ENCODE measurements at places on chromosomes 1 and 21.

- DNase-seq, result no peak
Measured at GRCh38 chr1:180563026-180563827, 4.5 kb downstream of the OVAAL start.

DNA sequence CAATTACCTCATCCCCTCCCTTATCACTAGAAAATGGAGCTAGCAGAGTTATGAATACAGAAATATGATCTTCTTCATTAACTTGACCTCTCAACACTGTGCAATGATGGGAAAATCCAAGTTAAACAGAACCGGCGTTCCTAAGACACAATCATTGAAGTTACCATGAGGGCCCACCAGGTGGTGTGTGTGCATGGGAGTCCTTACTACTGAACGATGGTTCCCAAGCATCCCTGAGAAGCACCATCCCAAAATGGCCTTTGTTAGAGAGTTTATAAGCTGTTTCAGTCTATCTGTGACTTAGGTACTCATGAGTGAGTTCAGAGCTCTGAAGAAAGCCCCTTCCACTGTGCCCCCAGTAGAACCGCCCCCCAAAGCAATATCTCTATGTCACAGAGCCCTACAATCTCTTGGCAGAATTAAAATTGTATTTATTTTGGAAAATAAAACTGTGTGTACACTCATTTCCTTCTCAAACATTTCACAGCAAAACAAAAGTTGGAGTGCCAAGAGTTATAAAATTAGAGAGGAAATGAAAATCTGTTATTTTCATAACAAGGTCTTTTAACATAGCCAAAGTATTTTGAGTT lies 56.8 kb downstream of the PLD5 start:
- DNase-seq, result peak; percentile 3

DNA sequence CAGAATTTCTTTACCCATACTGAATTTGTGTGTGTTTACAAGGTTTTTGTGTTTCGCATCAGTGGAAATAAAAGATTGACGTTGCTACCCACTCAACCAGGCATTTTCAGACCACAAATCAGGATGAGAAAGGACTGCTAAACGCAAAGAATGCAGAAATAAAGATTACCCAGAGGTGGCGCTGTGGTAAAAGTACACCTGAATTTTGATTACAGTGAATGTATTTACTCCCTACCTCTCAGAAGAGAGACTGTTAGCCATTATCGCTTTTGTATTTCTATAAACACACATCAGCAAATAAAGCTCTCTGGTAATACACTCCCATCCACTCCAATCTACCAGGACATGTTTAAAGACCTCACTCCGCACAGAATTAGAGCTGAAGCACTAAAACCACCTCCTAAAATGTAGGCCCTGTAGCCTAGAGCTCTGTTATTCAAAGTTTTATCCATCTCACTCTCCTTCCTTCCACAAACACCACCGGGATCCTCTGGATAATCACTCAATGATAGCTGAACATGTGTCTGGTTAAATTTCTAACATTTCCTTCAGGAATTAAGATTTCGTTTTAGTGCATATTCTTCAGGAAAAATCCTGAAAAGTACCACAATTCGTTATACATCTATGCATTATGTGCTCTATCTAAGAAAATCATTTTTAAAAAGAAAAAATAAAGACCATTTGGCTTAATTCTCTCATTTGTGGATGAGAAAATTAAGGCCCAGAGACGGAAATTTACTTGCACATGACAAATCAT lies 2.5 kb upstream of the LMO4 start:
- DNase-seq, result peak; percentile 16

- no peak for DNase-seq
Measured at GRCh38 chr21:35390013-35390776, 341.1 kb upstream of the RUNX1 start.

GRCh38 chr1:56258371-56258770 lies 321.0 kb downstream of the PLPP3 start:
- no peak for DNase-seq

- no peak for DNase-seq
Measured at GRCh38 chr1:29590583-29591565, 354.6 kb downstream of the PTPRU start.

DNA sequence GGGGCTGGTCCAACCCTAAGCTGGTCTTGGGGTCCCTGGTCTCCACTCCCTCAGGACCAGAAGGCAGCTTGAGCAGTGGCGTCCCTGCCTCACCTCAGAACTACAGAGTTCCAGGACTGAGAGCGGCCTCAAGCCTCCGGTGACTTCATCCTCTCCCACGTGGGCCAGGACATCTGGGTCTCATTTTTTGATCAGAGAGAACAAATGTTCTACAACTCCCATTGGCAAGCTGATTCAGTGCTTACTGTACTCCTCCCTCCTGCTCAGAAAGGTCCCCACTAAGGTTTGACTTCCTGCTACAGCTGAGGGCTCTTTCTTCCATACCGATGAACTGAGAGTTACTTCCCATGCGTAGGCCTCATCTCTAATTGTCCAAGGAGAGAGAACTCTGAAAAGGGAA lies 78.5 kb downstream of the PLXNA2 start:
- no peak for DNase-seq

DNA sequence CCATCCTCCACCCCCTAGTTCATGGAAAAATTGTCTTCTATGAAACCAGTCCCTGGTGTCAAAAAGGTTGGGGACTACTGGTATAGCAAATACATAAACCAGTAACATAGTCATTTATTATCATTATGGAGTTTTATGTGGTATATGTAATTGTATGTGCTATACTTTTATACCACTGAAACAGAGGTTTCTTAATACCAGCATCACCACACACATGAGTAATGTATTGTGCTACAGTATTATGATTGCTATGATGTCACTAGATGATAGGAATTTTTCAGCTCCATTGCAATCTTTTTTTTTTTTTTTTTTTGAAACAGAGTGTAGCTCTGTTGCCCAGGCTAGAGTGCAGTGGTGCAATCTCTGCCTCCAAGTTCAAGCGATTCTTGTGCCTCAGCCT lies 5.7 kb upstream of the PAXBP1 start:
- no peak for DNase-seq

DNA sequence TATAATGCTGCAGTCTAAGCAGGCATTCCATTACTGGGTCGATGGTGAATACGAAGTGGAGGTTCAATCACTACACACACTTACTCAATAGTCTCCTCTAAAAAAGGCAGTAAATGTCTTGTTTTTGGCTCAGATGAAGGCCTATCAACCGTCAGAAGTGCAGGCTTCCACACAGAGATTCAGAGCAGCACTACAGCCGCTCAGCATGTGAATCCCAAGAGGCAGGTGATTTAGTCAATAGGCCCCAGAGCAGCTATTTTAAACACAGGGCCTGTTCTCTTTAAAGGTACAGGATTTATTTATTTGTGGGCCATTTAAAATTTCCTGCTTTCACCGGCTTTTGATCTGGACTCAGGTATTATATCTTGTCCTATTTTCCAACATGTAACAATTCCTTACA lies 293.7 kb downstream of the RGS7 start:
- DNase-seq, result no peak

- DNase-seq, result no peak
Measured at GRCh38 chr1:165905853-165906252, 78.4 kb downstream of the UCK2 start.

GRCh38 chr1:235527196-235527814 lies 23.1 kb upstream of the B3GALNT2 start:
- DNase-seq, result no peak

GRCh38 chr1:8754247-8754650 lies 63.2 kb downstream of the RERE start:
- DNase-seq, result no peak

DNA sequence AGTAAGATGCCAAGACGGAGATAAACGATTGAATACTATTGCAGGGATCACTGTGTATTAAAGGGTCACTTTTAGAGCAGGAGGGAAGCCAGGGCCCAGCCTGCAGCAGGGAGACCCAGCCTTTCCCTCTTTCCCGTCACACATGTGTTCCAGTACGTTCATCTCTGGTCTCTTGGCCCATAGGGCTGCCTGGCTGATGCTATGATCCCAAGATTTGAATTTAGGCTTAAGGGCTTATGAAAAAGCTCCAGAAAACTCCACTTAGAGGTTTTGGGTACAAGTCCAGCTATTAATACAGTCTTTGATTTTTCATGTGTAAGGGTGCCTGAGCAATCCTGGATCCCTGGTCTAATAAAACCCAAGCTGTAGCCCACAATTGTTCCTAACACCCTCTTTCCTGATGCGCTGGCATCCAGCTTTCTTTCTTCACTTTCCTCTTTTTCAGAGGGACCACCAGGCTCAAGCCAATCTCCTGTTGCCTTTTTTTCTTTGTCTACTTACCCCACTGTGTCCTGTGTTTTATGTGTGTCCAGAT lies 359.6 kb upstream of the USP24 start:
- DNase-seq, result no peak

DNA sequence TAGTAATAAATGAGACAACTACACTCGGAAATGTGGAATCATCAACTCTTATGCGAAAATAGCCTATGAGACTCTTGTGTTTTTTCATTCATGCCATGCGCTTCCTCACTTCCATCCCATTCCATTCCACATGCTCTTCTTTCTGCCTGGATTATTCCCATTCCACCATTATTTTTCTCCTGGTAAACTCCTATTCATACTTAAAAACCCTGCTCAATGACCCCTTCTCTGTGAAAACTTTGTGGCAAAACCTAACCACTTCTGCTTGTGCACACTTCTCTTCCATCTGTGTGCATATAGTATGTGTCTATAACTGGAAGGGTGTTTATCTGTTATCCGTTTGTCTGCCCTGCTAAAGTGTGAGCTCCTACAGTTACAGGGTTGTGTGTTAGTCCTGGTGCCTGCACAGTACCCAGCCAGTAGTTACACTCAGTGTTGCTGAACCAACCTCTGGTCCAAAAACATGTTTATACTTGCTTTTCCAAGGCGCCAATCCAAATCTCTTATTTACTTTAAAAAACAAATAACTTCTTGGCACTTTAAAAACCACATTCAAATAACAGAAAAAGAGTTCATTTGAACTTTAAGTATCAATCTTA lies 10.7 kb downstream of the EPHX1 start:
- DNase-seq, result no peak

DNA sequence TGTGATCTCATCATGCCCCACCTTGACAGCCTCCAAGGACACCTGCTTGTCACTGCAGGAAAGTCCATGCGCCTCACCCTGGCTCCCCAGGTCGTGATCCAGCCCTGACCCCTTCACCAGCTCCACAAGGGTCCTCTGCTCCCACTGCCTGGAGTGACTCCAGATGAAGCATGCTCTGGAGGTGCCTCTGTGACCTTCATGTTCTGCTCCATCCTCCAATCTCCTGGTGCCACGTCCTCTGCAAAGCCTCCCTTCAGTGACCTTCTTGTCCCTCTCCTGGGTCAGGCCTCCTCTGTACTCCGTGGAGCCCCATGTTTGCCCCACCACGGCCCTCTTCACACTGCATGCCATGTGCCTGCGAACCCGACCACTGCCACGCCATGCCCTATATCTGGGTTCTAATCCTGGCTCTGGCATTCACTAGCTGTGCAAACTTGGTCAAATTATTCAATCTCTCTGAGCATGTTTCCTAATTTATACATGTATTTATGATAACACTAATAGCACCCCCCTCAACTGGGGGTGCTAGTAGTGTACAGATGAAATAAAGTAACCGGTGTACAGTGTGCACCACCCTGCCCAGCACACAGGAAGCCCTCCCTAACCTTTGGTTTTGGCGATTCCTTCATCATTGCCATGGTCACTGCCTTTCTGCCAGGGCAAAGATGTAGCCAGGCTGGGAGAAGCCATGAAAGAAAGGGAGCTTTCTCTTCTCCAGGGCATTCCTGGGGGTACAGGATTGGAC lies 77.4 kb downstream of the STUM start:
- no peak for DNase-seq

GRCh38 chr1:156502894-156503697 lies 2.5 kb upstream of the MEF2D start:
- DNase-seq, result no peak

GRCh38 chr1:112517646-112518045 lies 8.9 kb downstream of the WNT2B start:
- DNase-seq, result no peak

DNA sequence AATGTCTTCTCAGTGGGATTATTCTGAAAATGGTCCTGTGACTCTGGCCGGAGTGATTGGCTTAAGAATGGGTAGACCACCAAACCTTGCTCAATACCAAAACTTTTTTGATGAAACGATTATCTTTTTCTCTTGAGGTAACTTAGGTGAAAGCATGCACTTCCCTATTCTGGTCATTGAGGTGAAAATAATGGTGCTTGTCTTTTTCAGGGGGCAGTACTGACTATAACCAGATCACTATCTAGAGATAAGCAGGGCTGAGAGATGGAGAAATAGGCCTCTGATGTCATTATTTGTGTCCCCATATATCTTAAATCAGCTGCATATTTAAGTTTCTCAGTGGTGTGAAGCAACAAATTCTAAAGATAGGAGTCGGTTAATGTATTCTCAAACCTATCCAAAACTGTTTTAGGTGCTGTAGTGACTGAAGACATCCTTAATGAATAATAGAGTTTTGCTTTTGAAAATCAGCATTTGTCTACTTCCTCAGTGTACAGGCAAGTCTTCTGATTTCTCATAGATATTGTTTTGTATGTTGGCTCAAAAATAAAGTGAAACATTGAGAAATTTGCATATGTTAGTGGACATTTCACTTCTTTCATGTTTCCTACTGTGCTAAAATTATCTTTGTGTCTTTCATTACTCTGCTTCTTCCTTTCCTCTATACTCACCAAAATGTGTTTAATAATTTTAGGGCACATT lies 735.3 kb upstream of the ADGRL4 start:
- DNase-seq, result no peak

- no peak for DNase-seq
Measured at GRCh38 chr1:102970496-102971078, 137.7 kb downstream of the COL11A1 start.

GRCh38 chr1:36322041-36322785 lies 1.2 kb downstream of the EVA1B start:
- no peak for DNase-seq

- DNase-seq, result no peak
Measured at GRCh38 chr1:15946571-15947381, 29.1 kb downstream of the ZBTB17 start.

DNA sequence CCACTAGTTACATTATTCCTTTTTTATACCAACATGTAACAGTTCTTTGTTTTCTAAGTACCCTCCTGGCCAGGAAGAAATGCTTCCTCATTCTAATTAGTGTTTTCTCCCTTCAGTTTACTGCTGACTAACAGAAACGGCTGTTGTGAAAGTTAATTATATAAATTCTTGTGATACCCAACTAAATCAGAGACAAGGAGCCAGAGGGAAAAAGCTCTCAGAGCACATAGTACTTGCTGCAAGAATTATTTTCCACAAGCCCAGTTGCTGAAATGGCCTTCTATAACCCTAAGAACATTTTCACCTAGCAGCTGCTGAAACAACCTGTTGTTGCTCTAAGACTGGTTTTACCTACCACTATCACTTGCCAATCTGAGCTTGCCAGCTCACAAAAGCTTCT lies 82.4 kb downstream of the FAF1 start:
- DNase-seq, result no peak

DNA sequence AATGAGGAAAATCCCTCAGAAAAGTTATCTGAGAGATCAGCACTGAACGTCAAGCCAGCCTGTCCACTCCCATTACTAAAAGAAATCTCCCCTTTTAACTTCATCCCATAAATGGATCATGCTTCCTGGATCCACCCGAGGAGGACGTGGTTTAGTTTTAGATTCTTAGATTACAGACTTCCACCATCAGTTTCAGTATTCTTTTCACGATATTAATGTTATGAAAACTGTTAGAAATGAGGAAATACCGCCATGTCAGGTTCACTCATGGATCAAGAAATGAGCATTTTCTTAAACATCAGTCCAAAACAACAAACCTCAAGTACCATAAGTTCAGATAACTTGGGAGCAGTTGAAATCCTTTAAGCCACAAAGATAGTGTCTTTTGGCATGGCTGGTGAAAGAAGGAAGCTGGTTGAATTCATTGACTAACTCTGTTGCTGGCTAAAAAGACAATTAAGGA lies 49.8 kb downstream of the NFIA start:
- DNase-seq, result no peak

GRCh38 chr1:200888349-200888838 lies 6.3 kb upstream of the INAVA start:
- peak; percentile 53 for DNase-seq

All from T-helper 9 cell (primary cell).